ENCODE measurements at places on chromosomes 5 and 9. TPM values are rescaled to one million over a fixed set of nuclear protein-coding genes. Genes with fewer than 3 reads are reported as not detected.

The GARIN3 gene
- not detected for polyA plus RNA-seq

DNA sequence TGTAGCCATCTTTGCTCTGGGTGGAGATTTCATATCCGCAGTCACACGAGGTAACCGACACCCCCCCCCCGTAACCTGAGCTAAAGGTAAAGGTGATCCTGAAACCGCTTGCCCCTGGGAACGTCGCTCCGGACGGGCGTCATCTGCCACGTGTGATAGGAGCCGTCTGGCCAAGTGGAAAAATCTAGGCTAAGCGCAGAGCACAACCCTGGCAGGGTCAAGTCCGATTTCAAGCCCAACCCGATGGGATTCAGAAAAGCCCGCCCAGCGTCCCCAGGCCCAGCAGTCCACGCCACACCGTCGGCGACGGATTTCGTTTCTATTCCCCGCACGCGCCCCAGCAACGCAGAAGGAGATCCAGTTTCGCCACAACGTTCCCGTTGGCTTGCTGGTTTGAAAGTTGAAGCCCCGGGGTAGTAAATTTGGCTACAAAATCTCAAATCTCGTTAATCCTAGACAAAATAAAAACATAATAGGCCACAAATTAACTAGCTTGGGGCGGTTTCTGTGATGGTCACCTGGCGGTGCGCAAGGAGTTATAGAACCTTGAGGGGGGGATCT lies 32.4 kb upstream of the NFIB start:
- no peak for DNase-seq

- DNase-seq: no peak
Observed at GRCh38 chr9:93148721-93149120, 14.7 kb upstream of the NINJ1 start.

GRCh38 chr9:100577776-100578448 lies at the start of gene CAVIN4:
CAVIN4 (plus strand) TSS chr9:100578079; CDS start chr9:100578144, 65 bp downstream.
- no peak for DNase-seq

DNA sequence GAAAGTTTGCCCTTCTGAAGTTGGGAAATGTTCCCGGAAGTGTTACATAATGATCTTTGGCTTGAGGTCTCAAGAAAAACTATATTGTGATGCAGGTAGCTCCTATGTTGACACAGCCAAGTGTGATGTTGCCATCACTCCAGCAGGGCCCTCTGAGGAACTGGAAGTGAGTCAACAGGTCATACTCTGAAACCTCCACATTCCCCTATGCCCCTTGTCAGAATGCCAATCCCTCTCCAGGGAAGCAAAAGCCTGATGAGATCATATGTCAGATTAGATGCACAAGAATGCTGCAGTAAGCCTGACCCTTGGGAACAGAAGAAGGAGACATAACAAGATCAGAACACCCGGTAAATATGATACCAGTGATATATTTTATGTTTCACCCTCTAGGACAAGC lies 66.8 kb upstream of the ITGA2 start:
- DNase-seq: no peak

DNA sequence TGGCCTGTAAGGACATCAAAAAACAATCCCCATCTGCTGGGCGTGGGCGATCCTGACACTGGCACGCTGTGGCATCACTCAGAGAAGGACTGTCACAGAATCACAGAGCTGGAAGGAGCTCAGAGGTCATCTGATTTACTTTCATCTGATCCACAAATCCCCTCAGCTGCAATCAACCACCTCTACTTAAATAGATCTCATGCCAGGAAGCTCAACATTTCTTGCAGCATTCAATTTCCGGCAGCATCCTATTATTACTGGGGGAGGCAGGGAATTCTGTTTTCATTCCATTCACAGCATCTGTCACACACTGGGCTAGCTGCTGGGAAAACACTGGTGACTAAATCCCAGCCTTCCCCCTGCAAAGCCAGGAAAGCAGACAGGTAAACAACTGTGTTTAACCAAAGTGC lies 38.3 kb downstream of the RETREG1 start:
- no peak for DNase-seq

DNA sequence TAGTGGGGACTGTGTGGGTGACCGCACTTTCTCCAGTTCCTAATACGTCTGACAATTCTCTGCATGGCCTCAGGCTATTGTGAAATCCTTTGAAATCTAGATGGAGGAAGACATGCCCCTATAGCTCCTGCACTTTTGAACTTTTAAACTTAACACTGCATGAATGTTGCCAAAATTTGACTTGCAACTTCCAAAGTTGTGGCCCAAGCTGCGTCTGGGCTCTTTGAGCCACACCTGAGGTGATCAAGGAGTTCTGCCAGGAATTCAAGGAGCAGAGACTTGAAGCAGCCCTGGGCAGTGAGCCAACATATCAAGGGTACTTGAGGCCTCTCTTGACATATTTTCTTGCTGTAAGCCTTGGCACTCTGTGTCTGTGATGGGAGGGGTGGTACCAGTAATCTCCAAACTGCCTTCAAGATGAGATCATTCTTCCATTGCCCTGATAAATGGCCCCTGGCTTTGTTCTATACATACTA lies 1336.1 kb upstream of the CDH9 start:
- DNase-seq: no peak

DNA sequence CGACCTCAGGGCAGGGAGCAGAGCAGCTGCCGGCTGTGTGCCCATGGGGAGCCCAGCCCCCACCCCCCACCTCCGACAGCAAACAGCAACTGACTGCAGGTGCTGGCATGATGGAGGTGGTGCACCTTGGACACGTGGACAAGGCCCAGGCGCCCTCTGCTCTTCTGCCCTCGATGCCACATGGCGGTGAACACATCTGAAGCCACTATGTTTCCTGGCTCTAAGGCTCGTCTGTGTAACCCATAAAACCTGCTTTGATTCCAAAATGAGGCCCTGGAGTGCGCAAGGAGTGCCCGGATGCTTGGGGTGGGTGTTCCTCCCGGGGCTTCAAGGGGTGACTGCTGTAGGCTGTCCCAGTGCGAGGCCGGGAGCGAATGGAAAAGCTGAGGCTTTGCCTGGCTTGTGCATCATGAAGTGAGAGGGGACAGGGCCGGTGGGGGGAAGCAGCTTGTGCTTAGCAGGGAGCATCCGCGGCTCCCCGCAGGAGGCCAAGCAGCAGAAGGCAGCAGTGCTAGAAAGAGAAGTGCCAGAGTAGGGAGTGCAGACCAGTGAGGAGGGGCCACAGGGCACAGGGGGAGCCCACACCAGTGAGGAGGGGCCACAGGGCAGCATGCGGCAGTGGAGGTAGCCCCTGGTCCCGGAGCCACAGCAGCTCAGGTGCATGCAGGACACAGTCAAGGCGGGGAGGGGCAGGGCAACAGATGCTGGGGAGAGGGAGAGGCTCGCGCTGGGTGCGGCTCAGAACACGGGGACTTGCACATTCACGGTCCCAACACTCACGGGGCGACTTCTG lies 30.0 kb downstream of the NKD2 start:
- no peak for DNase-seq

The FAM151B gene
- 0.70 TPM for polyA plus RNA-seq

All from spleen (tissue), 13 donors.